ENCODE measurements at places on chromosomes 11 and 22.

GRCh38 chr11:106409222-106409621 lies 331.8 kb downstream of the AASDHPPT start:
- no peak for DNase-seq

DNA sequence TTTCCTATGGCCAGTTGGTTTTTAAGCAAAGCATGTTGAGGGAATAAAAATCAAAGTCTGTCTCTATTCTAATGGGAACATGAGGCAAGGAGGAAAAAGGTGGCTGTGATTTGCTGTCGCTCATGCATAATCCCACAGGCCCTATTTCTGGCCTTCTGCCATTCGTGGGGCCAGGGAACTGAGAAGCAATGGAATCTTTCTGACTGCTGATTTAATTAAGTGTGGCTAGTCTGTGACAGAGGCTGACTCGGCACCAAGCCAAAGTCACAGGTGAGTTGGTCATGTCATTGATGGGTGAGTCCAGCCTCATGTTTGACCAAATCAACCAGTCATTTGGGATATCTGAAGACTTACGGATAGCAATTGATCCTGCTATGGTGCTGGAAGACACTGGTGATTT lies 429.3 kb upstream of the CADM1 start:
- DNase-seq, result no peak

- no peak for DNase-seq
Measured at GRCh38 chr11:71178076-71178475, 74.3 kb downstream of the SHANK2 start.

DNA sequence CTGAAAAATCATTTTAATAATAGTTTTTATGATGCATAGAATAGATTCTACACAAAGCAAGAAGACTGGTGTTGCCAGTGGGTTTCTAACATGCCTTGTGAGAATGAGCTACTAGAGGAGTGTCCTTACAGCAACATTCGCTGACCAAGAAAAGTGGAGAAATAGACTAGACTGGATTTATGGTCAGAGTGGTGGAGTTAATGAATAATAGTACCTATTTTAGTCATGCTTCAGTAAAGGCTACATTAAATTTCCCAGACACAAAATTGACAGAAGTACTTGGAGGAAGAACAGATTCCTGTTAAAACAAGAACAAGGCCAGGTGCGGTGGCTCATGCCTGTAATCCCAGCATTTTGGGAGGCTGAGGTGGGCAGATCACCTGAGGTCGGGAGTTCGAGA lies 539.2 kb downstream of the ETS1 start:
- no peak for DNase-seq

DNA sequence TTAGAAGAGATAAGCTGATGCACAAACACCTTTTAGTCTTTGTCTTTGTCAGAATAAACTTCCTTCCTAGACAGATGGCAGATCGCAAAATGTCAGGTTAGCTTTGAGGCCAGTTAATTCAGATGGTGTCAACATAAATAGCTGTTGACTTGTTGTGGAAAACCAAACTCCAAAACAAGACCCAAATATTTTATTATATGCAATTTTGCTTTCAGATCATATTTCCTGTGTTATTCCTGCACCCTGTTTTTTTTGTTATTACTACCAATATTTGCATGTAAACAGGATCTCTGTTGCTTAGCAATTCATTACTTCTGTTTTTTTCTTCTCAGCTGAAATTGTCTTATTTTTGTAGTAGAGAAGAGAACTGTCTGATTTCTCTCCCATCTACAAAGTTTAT lies 316.0 kb downstream of the ETS1 start:
- DNase-seq, result no peak

GRCh38 chr22:19606332-19607191 lies 82.4 kb upstream of the CLDN5 start:
- DNase-seq, result no peak

All from stimulated activated CD4-positive, alpha-beta T cell treated with anti-CD3 and anti-CD28 coated beads, Interleukin-4, amount 100 ng/mL, for 4 hours (primary cell).